ENCODE measurements at places on chromosomes 6 and 20. TPM values are rescaled to one million over a fixed set of nuclear protein-coding genes. Genes with fewer than 3 reads are reported as not detected.

Gene CDH26
- 0.86 TPM for total RNA-seq

Gene CLPSL2
- not detected for total RNA-seq

Gene BPIFB2
- not detected for total RNA-seq

Gene GTF3C6
- total RNA-seq: 65.2 TPM

Gene DACT2
- total RNA-seq: not detected

Gene COL12A1
- total RNA-seq: 1,107 TPM

Gene CSNK2A1
- 117 TPM for total RNA-seq

GRCh38 chr6:78701407-78701806 is 165.9 kb upstream of the IRAK1BP1 start:
- no peak for DNase-seq

DNA sequence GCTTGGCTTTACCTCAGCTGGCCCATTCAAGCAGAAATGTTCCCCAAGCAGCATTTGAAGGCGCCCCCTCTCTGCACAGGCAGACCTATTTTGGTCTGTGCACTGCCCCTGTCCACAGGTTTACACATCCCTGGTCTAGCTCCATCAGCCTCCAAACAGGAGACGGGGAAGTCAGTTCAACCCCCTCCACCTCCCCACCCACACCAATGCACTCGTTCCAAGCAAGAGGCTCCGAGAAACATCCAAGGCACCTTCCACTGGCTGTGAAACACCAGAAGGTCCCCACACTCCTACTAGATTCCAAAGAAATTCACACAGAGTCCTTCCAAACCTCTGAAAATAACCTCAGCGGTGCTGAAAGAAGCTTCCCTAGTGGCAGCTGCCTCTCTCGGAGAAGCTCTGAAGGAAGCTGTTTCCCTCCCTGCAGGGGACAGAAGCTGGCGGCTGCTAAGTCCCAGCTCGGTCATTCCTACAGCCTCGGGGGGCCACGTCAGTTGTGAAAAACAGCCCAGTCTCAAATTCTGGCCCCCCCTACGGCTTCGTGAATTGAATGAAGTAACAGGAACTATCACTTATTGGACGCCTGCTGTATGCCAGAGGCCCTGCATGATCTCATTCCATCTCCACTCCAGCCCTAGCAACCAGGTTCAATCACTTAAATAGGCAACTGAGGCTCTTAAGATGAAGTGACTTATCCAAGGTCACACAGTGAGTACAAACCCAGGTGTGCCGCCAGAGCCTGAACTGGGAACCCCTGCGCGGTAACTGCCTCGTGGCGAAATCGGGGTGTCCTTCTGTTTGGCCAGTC is 815 bp downstream of the SPATA2 start:
- DNase-seq: no peak

GRCh38 chr6:46953921-46954320 is 32.2 kb upstream of the ADGRF5 start:
- no peak for DNase-seq

DNA sequence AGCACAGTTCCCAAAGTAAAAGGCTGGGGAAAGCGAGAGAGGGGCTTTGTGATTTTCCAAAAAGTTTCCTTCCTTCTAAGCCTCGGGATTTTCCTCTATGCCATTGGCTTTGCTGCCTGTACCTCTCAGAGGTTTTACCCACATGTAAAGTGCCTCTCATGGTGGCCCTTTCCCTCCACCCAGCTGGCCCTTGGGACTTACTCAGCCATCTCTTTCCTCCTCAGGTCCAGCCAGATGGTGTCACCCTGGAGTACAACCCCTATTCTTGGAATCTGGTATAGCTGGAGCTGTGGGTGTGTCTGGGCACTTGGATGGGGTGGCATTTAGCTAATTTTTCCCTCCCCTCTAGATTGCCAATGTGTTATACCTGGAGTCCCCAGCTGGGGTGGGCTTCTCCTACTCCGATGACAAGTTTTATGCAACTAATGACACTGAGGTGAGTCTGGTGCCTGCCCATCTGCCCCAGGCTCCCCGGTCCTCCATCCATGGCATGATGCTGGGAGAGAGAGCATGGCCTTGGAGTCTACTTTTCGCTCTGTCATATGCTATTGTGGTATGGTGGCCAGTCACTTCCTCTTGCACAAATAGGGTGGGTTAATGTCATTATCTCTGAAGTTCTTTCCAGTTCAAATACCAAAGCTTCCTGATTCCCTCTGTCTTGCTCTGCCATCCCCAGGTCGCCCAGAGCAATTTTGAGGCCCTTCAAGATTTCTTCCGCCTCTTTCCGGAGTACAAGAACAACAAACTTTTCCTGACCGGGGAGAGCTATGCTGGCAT is 1.1 kb downstream of the CTSA start:
- peak; percentile 27 for DNase-seq

DNA sequence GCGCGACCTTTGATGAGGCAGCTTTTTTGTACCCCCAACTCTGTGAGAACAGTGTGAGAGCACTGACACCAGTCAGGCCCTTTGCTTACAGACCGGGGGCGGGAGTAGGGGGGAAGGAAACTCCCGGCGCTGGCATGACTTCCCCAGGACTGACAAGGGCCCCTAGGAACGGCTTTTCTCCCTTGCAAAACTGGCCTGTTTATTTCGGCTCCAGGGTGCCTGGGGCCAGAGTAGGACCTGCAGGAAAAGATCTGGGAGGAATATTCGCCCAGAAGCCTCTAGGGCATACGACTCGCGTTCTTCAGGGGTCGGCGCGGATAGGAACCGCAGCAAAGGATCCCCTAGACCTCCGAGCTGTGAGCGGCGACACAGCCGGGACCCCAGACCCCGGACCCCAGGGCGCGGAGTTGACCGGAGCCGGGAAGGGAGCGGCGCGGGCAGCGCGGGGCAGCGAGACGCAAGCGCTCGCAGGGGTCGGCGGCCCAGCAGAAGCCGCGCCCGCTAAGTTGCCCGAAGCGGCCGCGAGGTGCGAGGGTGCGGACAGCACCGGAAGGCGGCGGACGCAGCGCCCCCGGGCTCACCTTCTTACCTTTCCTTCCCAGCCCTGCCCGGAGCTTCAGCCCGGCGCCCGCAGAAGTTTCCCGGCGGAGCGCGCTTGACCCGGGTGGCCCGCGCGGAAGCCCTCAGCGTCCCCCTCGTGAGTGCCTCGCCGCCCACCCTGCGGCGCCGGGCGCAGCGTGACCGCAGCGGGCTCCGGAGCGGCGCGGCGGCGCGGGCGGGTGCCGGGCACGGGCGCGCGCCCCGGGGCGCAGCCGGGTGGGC is at the start of gene POPDC3:
Gene POPDC3, minus strand, starts transcription at position 771 of the 822 bp plus-strand sequence. CDS start 18,105 bp downstream, outside the sequence.
- DNase-seq: no peak

- peak; percentile 64 for DNase-seq
Measured at GRCh38 chr6:105510746-105511145, 107.9 kb upstream of the PREP start.

DNA sequence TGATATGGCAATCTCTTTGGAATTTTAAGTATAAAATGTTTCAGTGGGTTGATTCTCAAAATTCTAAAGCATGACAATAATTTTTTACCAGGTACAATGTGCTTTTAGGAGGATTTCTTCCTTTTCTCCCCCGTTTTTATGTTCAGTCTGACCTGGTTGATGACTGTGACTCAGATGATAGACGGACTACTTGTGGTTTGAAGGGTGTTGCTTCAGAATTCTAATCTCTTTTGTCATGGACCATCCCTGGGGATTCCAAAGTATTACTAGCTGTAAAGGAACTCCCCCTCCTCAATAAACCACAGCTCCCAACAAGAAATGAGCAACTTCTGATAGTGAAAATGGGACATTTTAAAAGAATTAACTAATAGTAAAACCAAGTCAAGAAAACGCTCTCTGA is 34.9 kb upstream of the TNFAIP3 start:
- peak; percentile 78 for DNase-seq

GRCh38 chr6:91083211-91083610 is 496.3 kb upstream of the MAP3K7 start:
- DNase-seq: peak; percentile 4

DNA sequence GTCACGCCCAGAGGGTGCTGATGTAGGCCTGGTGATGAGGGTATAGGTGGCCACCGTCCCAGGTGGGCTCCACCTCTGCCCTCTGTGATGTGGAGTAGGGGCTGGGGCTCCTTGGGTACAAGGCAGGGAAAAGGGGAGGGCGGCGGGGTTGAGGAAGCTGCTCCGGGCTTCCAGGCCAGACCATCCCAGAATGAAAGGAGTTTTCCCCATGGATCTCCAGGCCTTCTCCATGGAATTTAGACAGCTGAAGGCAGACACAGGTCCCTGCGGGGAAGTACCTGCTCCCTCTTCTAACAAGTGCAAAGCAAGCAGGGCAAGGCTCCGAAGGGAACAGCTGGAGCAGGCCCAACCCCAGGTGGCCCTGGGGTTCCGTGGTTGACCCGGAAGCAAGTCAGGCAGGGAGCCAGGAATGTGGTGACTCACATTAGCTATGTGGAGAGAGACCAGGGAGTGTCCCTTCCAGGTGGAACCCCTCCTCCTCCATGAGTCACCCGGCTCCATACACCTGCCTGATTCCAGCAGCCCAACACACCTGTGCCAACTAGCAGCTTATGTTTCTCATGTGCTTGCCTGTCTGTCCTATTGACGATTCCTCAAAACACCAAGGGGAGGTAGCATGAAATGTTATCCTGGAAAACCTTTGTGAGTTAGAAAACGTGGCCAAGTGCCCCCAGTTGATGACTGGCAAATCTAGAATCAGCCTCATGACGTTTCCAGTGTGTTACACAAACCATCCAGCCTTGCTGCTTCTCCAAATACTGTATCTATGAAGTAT is 59.7 kb upstream of the SNX9 start:
- DNase-seq: peak; percentile 70

DNA sequence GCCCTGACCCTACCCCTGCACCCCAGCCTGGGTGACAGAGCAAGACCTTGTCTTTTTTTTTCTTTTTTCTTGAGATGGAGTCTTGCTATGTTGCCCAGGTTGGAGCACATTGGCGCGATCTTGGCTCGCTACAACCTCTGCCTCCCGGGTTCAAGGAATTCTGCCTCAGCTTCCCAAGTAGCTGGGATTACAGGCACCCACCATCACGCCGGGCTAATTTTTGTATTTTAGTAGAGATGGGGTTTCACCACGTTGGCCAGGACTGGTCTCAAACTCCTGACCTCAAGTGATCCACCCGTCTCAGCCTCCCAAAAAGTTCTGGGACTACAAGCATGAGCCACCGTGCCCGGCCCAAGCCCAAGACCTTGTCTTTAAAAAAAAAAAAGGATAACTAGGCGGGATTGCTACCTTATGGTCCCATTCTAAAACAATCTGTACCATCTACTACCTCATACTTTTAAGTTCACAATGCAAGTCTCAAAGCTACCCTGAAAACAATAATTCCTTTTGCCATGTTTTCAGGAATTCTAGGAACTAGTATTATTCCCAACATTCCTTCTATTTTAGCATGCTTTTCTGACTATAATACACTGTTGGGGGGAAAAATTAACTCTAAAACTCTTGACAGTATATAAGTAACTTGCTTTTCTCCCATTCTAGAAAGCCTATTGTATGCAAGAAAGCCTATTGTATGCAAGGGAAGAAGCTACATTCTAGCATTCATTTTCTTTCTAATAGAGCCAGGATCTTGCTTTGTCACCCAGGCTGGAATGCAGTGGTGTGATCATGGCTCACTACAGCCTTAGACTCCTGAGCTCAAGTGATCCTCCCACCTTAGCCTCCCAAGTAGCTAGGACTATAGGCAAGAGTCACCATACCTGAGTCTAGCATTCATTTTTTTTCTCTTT is 6.6 kb downstream of the TUBB start:
- no peak for DNase-seq

GRCh38 chr20:49697071-49697470 is 16.6 kb downstream of the B4GALT5 start:
- DNase-seq: no peak

DNA sequence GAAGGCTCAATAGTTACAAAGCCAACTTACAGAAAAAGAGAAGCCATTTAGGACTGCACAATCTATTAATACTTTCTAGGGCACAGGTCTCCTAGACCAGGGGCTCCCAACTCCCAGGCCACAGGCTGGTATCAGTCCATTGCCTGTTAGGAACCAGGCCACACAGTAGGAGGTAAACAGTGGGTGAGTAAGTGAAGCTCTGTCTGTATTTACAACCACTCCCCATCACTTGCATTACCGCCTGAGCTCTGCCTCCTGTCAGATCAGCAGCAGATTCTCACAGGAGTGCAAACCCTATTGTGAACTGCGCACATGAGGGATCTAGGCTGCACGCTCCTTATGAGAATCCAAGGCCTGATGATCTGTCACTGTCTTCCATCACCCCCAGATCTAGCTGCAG is 22.5 kb downstream of the TRAF3IP2 start:
- no peak for DNase-seq
